ENCODE measurements at places on chromosomes 12 and 14.

DNA sequence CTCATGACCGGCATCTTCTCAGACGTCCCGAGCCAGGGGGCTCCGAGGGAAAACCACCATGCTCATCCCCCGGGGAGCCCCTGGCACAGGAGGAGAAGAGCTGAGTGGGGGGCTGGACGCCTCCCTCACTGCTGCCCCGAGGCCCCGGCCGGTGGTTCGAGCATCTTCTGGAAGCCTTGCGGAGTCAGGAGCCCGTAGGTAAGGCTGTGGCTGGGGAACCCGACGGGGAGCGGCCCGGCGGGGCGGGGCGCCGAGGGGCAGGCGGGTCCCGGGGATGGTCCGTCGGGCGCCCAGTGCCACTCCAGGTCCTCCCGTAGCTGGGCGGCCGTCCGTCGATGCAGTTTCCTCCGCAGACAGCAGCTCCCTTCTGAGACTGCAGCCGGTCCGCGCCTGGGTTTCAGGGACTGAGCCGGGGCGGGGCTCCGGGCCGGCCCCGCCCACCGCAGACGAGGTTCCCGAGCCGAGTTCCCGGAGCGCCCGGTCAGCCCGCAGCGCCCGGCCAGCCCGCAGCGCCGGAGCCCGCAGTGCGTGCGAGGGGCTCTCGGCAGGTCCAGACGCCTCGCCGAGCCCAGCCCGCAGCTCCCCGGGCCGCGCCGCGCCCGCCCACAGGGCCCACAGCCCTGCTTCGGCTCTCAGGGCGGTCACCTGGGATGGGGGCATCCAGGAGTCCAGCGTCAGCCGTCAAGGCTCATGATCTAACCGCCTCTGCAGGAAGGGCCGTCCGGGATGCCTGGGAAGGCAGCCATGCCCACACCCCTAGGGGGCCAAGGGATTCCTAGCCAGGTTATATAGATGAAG lies at the start of gene PGF:
Gene PGF (minus strand): TSS at position 369 of the 798 bp plus-strand sequence. CDS start 355 bp downstream, at position 14.
- peak; percentile 18 for DNase-seq

DNA sequence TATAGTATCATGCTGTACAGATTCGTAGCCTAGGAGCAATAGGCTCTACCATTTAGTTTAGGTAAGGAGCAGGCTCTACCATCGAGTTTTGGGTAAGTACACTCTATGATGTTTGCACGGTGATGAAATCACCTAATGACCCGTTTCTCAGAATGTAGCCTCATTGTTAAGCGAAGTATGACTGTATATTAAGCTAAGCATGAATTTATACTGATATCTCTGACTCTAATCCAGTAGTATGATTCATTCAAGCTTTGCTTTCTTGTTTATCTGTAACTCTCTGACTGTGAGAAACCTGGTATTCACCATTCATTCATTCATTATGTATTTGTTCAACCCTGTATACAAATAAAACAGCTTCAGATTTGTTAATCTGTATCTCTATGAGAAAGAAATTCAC lies 283.9 kb upstream of the PRICKLE1 start:
- no peak for DNase-seq

GRCh38 chr12:60345442-60345841 lies 749.6 kb downstream of the SLC16A7 start:
- DNase-seq, result no peak

- no peak for DNase-seq
Observed at GRCh38 chr12:4088451-4088850, 185.1 kb upstream of the CCND2 start.

- DNase-seq, result no peak
Observed at GRCh38 chr14:54754623-54755386, 147.8 kb downstream of the GCH1 start.

GRCh38 chr12:3229577-3229976 lies 152.4 kb downstream of the TSPAN9 start:
- DNase-seq, result no peak

- DNase-seq, result no peak
Observed at GRCh38 chr14:100841761-100842403, 16.0 kb downstream of the MEG3 start.

DNA sequence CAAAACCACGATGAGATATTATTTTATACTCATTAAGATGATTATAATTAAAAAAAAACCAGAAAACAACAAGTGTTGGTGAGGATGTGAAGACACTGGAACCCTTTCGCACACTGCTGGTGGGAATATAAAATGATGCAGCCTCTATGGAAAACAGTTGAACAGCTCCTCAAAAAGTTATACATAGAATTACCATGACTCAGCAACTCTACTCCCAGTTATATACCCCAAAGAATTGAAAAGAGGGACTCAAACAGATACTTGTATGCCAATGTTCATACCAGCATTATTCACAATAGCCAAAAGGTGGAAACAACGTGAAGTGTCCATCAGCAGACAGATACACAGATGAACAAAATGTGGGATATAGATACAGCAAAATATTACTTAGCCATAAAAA lies 53.1 kb downstream of the TAOK3 start:
- DNase-seq, result no peak

DNA sequence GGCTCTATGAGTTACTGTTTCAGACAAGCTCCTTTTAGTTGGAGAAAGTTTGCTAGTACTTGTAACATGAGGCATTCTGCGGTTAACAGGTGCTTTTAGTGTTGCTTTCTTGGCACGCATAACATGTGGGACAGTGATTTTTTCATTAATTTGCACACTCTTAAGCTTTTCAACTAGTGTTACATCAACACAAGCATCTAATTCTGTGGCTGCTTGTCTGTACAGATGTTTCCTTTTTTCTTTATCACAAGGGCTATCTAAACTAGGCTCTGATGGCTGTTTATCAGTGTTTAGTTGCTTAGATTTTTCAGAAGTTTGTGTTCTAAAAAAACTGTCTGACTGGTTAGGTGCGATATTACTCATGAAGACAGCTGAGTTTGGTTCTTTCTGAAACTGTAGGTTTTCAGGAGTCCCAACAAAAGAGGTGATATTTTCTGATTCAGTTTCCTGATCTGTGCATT lies 120.1 kb downstream of the RALGAPA1 start:
- no peak for DNase-seq

- no peak for DNase-seq
Observed at GRCh38 chr12:13223179-13223804, 26.8 kb downstream of the EMP1 start.

- DNase-seq, result no peak
Observed at GRCh38 chr14:101634850-101635748, 73.8 kb downstream of the DIO3 start.

GRCh38 chr14:104187121-104187889 lies 48.9 kb downstream of the KIF26A start:
- no peak for DNase-seq

DNA sequence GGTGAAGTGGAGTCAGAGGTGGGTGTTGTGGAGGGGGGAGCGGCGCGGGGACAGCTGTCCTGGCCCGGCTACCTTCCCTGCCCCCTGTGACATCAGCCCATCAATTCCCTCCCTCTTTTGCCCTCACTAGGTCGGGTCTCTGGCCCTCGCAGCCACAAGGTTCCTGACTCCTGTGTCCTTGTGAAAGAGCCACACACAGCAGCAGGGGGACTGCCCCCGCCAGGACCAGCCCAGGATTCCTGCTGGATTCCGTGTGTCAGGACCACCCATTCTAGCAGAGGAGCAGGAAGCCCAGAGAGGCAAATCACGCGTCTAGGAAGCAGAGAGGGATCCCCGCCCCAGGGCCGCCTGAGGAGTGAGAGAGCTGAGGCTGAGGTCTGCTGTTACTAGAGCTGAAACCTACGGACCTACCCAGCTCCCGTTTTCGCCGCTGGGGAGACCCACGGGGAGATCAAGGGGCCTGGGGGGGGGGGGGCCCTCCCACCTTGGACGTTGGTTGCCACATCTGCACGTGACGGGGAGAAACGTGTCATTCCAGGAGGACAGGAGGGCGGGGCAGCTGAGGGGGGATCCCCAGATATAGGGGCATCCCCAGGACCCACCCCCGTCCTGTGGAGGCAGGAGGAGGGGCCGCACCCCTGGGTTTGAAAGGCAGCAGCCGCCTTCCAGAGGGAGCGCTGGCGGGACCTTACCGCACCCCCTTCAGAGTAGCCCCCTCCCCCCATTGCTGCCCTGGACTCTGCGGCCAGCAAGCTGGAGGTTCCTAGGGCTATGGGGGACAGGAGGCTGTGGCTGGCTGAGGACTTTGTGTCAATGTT lies 12.5 kb upstream of the INF2 start:
- DNase-seq, result no peak

DNA sequence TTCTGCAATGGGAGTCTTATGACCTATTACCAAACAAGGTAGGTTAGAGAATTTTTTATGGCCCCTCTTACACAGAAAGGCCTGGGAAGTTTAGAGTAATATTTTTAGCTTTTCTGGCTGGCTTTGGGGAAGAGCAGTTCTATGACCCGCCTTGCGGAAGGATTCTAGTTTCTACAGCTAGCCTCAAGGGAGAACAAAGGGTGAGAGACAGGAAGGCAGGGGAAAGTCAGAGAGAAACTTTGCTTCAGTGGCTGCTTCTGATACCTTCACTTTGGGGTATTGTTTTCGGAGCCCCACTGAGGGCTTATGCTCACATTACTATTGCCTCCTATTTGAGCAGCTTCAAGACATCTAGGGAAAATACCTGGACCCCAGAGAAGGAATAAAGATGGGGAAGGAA lies 80.7 kb upstream of the NUDT4 start:
- no peak for DNase-seq

GRCh38 chr12:43162138-43162537 lies 389.9 kb downstream of the ADAMTS20 start:
- DNase-seq, result no peak

GRCh38 chr12:85301051-85301450 lies 21.0 kb downstream of the ALX1 start:
- DNase-seq, result no peak

- no peak for DNase-seq
Observed at GRCh38 chr14:92577321-92577742, 63.8 kb downstream of the RIN3 start.

- DNase-seq, result no peak
Observed at GRCh38 chr12:9022592-9022991, 33.2 kb downstream of the KLRG1 start.

DNA sequence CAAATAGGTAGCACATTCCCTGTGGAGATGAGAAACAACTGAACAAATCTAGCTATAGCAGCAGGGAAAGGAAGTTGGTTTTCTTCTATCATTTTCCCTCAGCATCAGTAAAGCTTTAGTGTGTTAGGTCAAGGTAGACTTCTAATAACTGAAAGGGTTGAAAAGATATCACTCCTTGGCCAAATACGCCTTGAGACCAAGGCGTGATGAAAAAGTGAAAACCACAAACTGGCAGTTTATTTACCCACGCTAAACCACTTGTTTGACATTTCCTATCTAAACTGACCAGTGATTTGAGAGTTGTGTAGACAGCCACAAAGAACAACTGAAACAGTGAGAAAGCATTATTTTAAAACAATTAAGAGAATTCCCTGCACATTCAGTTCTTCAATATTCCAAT lies 99.6 kb upstream of the SOX5 start:
- no peak for DNase-seq

DNA sequence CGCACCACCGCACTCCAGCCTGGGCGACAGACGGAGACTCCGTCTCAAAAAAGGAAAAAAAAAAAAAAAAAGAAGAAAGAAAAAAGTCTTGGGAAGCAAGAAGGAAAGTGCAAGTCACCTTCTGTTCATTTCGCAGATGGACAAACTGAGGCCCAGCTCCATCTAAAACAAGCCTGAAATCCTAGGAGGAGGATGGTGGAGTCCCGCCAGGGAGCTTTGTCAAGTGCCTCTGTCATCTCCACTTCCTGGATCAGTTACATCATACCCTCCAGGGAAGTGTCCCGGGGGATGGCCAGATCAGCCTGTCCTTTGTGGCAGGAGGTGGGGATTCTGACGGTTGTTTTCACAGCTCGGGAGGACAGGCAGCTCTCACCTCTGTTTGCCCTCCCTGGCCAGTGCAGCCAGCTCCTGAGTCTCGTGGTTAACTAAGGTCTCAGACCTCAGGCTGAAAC lies 8.7 kb upstream of the SDSL start:
- DNase-seq, result no peak

GRCh38 chr12:20590570-20590969 lies 104.6 kb upstream of the SLCO1C1 start:
- DNase-seq, result no peak

DNA sequence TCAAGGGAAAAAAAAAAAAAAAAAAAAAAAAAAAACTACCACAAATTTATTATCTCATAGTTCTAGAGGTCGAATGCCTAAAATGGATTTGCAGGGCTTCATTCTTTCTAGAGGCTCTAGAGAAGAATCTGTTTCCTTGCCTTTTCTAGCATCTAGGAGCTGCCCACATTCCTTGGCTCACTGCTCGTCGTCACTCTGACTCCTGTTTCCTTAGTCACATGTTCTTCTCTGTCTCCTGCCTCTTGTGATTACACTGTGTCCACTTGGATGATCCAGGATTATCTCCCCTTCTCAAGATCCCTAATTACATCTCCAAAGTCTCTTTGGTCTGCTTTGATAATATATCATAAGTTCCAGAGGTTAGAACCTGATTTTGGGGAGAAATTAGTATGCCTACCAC lies 88.7 kb downstream of the HECTD1 start:
- no peak for DNase-seq

GRCh38 chr14:105065280-105066228 lies at the start of gene GPR132:
GPR132 (minus strand) TSS chr14:105065430; CDS start chr14:105055420, 10,010 bp downstream.
- DNase-seq, result no peak

GRCh38 chr12:1099158-1099557 lies 108.1 kb downstream of the ERC1 start:
- DNase-seq, result no peak
